ENCODE measurements at places on chromosomes 12 and 14.

GRCh38 chr14:50434528-50434927, 37.8 kb upstream of the CDKL1 start:
- no peak for DNase-seq

DNA sequence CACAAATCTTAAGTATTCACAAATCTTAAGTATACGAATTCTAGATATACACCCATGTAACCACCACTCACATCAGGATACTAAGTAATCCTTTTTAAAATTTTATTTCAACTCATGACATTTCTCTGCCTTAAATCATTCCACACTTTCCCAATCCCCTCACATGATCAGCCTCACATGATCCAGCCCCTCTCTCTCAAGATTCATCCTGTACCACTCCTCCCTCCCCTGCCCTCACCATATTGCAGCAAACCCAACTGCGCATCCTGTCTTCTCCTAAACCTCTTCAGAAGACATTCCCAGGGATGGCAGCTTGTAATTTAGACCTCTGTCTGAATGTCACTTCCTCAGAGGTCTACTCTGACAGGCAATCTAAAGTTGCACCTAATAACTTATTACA, 1.7 kb upstream of the EIF4B start:
- DNase-seq, result no peak

- no peak for DNase-seq
Measured at GRCh38 chr14:82055515-82056115, 522.0 kb upstream of the SEL1L start.

- no peak for DNase-seq
Measured at GRCh38 chr12:39835517-39836489, 216.2 kb upstream of the ABCD2 start.

- DNase-seq, result no peak
Measured at GRCh38 chr12:124490584-124491305, 76.7 kb downstream of the NCOR2 start.

DNA sequence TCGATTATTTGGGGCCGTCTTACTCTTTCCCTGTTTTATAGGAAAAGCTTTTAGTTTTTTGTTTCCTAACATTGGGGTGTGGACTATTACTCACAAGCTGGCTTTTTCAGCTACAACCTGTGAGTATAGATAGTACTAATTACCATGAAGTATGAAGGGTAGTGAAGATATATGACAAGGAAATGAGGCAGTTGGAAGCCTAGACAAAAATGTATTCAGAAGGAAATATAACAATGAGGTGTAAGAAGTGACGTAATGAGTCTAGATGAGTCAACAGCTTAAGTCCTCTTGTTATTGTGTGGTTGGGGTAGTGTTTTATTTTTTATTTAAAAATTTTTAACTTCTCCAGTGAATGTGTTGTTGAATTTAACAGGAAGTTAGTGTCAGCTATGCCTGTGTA, 804.5 kb downstream of the NRXN3 start:
- no peak for DNase-seq

GRCh38 chr14:59895721-59896120, 24.2 kb upstream of the LRRC9 start:
- DNase-seq, result no peak

DNA sequence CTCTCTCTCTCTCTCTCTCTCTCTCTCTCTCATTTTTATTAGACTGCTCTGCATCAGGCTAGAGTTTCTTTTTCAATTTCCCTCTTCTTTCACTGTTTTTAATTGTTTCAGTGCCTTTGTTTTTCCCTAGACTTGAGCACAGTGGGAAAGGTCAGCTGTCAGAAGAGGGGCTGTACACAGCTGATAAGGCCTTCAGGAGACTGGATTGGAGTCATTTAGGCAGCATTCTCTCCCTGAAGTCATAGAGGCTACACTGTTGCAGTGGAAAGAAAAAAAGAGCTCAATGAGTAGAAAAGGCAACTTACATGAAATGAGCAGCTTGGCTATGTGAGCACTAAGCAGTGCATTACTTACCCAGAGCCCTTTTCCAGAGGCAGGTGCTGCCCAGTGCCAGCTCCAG, 456.9 kb downstream of the NRXN3 start:
- DNase-seq, result no peak

DNA sequence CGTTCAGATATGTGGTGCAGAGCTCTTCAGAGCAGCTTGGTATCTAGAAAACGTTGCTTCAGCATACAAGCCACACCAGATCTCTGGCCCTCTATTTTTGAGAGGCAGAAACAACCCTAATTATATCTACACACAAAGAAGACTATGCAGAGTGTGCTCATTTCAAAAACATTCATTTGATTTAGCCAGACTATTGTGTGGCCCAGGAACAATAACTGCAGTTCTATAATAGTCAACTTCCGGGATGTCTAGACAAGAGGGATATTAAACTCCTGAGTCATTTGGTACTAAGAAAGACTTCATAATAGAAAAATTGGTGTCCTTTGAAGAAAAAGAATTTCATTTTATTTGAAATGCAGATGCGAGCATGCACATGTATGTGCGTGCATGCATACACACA, 153.8 kb downstream of the PELI2 start:
- DNase-seq, result no peak

- DNase-seq, result no peak
Measured at GRCh38 chr12:103794309-103795213, 46.5 kb downstream of the NT5DC3 start.

- no peak for DNase-seq
Measured at GRCh38 chr12:110317911-110318310, 36.9 kb downstream of the ATP2A2 start.

DNA sequence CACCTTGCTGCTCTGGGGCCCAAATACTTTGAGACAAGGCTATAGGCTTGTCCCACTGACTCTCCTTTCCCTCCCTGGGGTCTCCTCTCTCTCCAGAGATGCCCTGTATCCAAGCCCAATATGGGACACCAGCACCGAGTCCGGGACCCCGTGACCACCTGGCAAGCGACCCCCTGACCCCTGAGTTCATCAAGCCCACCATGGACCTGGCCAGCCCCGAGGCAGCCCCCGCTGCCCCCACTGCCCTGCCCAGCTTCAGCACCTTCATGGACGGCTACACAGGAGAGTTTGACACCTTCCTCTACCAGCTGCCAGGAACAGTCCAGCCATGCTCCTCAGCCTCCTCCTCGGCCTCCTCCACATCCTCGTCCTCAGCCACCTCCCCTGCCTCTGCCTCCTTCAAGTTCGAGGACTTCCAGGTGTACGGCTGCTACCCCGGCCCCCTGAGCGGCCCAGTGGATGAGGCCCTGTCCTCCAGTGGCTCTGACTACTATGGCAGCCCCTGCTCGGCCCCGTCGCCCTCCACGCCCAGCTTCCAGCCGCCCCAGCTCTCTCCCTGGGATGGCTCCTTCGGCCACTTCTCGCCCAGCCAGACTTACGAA, 3.1 kb downstream of the NR4A1 start:
- DNase-seq, result no peak

GRCh38 chr14:51616724-51617409, 34.8 kb upstream of the FRMD6 start:
- DNase-seq, result no peak

DNA sequence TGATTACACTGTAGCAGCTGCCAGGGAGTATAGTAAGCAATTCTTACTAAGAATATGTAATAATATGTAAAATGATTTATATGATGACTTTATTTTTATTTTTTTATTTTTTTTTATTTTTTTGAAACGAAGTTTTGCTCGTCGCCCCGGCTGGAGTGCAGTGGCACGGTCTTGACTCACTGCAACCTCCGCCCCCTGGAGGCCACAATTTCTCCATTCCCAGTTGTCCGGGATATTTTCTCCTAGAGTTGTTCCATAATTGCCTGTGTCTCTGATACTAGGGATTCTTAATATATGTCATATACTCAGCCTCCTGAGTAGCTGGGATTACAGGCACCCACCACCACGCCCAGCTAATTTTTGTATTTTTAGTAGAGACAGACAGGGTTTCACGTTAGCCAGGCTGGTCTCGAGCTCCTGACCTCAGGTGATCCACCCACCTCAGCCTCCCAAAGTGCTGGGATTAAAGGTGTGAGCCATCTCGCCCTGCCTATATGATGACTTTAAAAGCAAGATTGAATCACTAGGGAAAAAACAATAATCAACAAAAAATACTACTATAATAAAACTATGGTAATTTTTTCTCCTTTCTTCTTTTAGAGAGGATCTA, 12.2 kb upstream of the ITPR2 start:
- DNase-seq, result no peak

- DNase-seq, result no peak
Measured at GRCh38 chr12:80176706-80177105, 77.4 kb downstream of the OTOGL start.

- no peak for DNase-seq
Measured at GRCh38 chr12:26425587-26426260, 230.4 kb downstream of the SSPN start.

Measured in amygdala (tissue), 56 donors.